SJSA1 (cell line): ENCODE measurements at places on chromosomes 6 and 20. TPM values are rescaled to one million over a fixed set of nuclear protein-coding genes. Genes with fewer than 3 reads are reported as not detected.

GRCh38 chr20:17490501-17490900, 40.7 kb downstream of the BFSP1 start:
- DNase-seq = no peak

DNA sequence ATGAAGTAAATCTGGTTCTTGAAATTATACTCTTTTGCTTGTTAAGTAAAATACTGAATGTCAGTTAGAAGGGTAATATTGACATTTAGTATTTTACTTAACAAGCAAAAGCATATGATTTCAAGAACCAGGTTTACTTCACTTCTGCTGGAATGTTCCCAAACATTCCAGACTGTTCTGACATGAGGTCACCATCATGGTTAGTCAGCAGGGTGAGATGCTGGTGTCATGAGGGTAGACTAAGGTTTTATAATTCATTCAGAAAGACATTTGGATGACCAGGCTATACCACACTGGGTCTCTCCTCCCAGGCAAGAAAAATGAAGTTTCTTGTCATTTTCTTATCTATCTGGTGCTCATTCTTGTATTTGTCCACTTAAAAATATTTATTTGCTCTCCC, 414.4 kb upstream of the MMS22L start:
- DNase-seq = no peak

DNA sequence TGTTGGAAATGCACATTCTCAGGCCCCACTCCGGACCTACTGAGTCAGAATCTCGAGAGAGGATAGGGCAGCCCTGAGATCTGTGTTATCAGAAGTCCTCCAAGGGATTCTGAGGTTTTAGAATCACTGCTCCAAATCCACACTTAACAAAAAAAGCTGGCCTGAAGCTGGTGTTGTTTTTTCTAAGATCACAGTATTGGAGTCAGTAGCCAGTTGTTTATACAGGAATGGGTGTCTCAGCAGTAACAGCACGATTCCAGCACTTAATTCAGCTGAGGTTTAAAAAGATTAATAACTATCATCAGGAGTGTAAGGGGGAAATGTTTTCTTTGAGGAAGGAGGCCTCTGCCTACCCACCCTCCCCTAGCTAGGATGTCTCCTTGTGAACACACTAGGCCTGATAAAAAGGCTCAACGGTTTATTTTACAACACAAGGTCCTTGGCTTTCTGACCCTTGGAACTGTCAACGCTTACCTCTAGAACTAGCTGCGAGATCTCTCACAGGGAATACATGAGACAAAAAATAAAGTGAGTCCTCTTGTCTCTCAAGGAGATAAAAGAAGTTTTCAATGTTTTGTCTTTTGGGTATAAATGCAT, 505.4 kb downstream of the CD83 start:
- no peak for DNase-seq

DNA sequence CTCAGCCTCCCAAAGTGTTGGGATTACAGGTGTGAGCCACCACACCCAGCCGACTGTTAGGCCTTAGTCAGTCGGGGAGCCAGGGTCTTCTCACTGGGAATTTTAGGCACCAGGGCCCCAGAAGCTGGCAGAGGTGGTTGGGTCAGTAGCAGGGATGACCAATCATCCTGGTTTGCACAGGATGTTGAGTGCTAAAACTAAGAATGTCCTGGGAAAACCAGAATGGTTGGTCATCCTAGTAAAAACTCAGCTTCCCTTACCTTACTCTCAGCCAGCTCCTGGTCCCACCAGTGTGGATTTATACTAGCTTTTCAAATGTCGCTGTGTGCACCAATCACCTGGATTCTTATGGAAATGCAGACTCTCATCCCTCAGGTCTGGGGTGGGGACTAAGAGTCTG, 31.8 kb downstream of the KCNG1 start:
- DNase-seq = no peak

DNA sequence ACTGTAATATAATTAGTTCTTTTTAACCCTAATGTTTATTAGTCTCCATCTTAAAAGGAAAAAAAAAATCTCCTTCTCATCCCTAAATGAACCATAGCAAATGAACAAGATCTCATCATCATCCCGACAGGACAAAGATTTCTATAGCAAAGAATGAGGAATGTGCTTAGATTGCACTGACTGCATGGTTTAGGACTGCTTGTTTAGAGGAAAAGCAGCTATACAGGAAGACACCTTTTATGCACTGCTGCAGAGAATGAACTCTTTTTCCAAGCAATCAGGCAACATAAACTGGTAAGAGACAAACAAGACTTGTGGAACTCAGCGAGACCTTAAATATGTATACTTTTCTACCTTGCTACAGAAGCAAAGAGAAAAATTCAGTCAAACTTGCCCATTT, 26.8 kb downstream of the CSNK2A1 start:
- DNase-seq = no peak

DNA sequence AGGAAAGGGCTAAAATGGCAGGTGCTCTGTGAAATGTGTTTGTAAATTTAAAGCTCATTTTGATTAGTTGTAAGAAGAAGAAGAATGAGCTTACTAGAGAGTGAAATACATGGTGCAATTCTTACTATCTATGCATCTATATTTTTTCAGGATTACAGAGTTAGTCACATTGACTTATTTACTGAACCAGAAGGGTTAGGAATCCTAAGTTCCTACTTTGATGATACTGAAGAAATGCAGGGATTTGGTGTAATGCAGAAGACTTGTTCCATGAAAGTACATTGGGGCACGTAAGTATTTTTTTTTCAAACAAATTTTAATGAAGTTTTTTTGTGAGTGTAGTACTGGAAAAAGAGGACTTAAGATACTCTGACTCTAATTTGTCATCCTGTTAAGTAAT, 99.3 kb downstream of the RTN4IP1 start:
- no peak for DNase-seq

DNA sequence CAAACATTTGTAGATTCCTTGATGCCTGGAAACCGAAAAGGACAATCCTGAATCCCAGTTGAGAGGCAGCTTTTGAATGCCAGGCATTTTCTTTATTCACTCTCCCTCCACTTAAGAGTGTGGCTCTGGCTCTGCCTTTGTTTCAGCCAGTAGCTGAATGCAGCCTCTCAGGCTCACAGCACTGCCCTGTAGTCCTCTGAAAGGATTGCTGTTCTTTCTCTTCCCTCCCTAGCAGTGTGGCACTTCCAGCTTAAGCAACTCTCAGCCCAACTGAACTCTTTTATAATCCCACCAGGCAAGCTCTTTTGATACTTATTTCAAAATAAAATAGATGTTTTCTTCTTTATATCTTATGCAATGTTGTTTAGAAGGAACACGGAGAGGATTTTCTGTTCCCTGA, 415.6 kb downstream of the GJA1 start:
- DNase-seq = no peak

GRCh38 chr6:168217880-168218537, 101.6 kb downstream of the DACT2 start:
- no peak for DNase-seq

- DNase-seq = no peak
Measured at GRCh38 chr6:104957301-104958177, 632 bp downstream of the LIN28B start.

GRCh38 chr20:25025986-25026605, 31.8 kb downstream of the ACSS1 start:
- DNase-seq = peak; percentile 25

GRCh38 chr6:151805286-151805840, 2.1 kb upstream of the ESR1 start:
- DNase-seq = no peak

DNA sequence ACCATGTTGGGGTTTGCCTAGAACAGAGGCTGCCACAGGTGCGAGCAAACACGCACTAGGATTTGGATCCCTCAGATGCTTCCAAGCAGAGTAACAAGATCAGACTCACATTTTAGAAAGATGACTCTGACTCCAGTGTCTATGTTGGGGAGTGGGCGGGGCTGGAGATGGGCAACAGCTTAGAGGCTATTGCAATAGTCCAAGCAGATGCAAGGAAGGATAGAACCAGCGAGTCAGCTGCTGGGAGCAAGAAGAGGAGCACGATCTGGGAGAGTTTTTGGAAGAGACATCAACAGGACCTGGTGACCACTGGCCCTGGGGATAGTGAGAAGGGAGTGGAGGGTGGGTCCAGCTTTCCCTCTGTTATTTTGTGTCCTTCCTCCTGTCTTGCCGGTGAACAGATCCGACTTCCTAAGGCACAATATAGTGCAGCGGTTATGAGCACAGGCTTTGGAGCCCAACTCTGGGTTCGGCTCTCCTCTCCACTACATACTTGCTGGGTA, 52.7 kb downstream of the FGD2 start:
- DNase-seq = peak; percentile 42

- peak; percentile 95 for DNase-seq
Measured at GRCh38 chr6:3808759-3809514, 40.2 kb upstream of the FAM50B start.

DNA sequence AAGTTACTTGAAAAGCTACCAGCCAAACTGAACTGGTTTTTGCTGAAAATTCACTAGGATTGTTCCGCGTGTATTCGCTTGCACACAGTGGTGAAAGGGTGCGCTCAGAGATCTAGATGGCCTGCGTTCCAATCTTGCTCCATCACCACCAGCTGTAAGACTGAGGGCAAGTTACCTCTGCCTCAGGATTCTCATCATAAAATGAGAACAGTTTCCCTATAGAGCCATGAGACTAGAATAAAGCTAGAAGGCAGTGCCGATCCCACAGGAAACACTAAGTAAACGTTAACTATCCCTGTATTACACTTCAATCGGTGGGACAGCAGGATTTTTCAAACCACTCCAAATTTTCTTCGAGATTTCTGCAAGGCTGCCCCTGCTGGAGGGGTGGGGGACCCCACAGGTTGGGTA, 838 bp downstream of the AHCY start:
- DNase-seq = no peak

- no peak for DNase-seq
Measured at GRCh38 chr20:51525241-51526105, 17.0 kb downstream of the NFATC2 start.

DNA sequence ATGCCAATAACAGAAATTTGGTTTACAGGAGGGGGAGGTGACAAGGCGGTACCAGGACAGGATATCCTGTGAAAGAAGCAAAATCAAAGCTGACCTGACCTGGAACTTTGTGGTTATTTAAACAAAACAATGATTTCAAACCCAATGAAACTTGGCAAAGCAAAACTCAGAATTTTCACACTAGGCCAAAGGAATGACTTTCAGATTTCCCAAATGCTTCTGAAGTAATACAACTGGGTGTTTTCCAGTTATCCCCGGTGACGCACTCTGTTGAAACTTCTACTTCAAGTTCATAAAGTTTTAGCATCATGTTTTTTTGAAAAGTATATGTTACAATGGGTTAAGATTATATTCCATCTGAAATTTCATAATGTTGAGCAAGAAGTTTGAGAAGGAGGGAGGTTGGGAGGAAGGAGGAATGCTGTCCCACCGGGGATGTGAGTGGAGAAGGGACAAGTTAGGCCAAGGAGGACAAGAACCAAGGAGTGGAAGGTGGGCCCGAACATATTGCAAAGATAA, 78.1 kb upstream of the TRAF3IP2 start:
- peak; percentile 70 for DNase-seq

DNA sequence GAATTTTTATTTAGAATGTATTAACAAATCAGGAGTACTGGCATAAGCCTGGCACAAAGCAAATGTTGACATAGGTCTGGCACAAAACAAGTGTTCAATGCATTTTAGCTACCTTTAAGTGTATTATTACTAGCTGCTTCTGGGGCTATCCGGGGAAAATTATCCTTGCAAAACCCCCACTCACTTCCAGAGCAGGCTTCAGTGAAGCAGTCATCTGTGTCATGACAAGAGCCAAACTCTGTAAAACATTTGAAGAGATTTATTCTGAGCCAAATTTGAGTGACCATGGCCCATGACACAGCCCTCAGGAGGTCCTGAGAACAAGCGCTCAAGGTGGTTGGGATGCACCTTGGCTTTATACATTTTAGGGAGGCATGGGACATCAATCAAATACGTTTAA, 6.4 kb upstream of the TRIM38 start:
- no peak for DNase-seq

- DNase-seq = no peak
Measured at GRCh38 chr20:19026121-19026878, 186.1 kb upstream of the SLC24A3 start.

DNA sequence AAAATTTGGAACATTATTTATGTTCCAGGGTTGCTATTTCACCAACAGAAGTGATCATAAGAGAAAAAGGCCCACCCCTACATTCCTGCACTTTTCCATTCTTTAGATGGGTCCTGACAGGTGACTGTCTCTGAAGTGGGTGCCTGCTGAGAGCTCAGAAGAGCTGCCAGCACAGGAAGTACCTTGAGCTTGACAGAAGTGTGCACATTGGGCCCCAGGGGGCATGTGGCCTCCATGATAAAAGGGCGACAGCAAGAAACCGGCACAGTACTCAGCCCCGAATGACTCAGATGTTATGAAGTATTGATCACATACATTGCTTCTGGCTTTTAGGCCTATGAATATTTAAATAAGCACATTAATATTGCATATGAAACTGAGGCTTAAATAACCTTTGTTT, 150.4 kb downstream of the PCSK2 start:
- no peak for DNase-seq

DNA sequence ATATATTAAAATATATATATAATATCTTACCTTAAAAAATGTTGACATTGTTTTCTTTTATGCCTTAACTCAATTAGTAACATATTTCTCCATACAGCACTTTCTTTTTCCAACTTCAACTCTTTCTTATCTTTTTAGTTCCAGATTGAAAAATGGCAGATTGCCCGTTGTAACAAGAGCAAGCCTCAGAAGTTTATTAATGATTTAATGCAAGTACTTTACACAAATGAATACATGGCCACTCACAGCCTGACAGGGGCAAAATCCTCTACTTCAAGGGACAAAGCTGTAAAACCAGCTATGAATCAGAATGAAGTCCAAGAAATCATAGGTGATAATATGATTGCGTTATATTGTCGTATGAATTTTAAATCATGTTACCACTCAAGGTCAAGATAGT, 29.4 kb upstream of the KIAA1586 start:
- DNase-seq = no peak

GRCh38 chr6:110053395-110054240, 75.5 kb downstream of the GPR6 start:
- no peak for DNase-seq

- peak; percentile 82 for DNase-seq
Measured at GRCh38 chr6:40894962-40895799, 143.8 kb downstream of the UNC5CL start.

- DNase-seq = no peak
Measured at GRCh38 chr6:130676077-130676772, 151.0 kb upstream of the SMLR1 start.

- no peak for DNase-seq
Measured at GRCh38 chr6:3442431-3443220, 14.2 kb downstream of the SLC22A23 start.

GRCh38 chr6:125151700-125152099, 1.9 kb upstream of the TPD52L1 start:
- DNase-seq = no peak

- DNase-seq = no peak
Measured at GRCh38 chr6:83047065-83047754, 18.4 kb downstream of the UBE3D start.

- DNase-seq = no peak
Measured at GRCh38 chr6:34490390-34491090, 24.7 kb downstream of the PACSIN1 start.

GRCh38 chr20:8057871-8058270, 38.3 kb upstream of the TMX4 start:
- no peak for DNase-seq

KCNK15 gene
- total RNA-seq = not detected in 2 replicates

THBD gene
- total RNA-seq = 4.2 and 4.7 TPM in 2 replicates

BAG2 gene
- 22.7 and 32.8 TPM in 2 replicates for total RNA-seq

FAM209B gene
- total RNA-seq = not detected in 2 replicates

SLC17A1 gene
- not detected in 2 replicates for total RNA-seq

PLG gene
- not detected in 2 replicates for total RNA-seq

NMBR gene
- total RNA-seq = not detected in 2 replicates

VSX1 gene
- total RNA-seq = not detected in 2 replicates

PSMB1 gene
- total RNA-seq = 439 and 628 TPM in 2 replicates

FRS3 gene
- 1.5 and 2.0 TPM in 2 replicates for total RNA-seq

PRR18 gene
- total RNA-seq = 0.76 and 1.0 TPM in 2 replicates
